Fibroblast of lung (primary cell): ENCODE measurements at places on chromosomes 6 and 20. TPM values are rescaled to one million over a fixed set of nuclear protein-coding genes. Genes with fewer than 3 reads are reported as not detected.
A peak's percentile ranks its signal among the peaks of the same experiment; 100 is the strongest.

Gene RIPOR2
- 0.51 and 3.6 TPM in 2 replicates for total RNA-seq

Gene DEFB110
- not detected in 2 replicates for total RNA-seq

Gene RAB32
- 114 and 131 TPM in 2 replicates for total RNA-seq

Gene CDSN
- total RNA-seq = not detected in 2 replicates

Gene TOX2
- total RNA-seq = 4.4 and 5.9 TPM in 2 replicates

Gene SIM1
- total RNA-seq = not detected in 2 replicates

Gene RFX6
- total RNA-seq = not detected in 2 replicates

Gene ATG5
- 63.4 and 64.7 TPM in 2 replicates for total RNA-seq

Gene ENPP3
- 0.17 and 0.26 TPM in 2 replicates for total RNA-seq

DNA sequence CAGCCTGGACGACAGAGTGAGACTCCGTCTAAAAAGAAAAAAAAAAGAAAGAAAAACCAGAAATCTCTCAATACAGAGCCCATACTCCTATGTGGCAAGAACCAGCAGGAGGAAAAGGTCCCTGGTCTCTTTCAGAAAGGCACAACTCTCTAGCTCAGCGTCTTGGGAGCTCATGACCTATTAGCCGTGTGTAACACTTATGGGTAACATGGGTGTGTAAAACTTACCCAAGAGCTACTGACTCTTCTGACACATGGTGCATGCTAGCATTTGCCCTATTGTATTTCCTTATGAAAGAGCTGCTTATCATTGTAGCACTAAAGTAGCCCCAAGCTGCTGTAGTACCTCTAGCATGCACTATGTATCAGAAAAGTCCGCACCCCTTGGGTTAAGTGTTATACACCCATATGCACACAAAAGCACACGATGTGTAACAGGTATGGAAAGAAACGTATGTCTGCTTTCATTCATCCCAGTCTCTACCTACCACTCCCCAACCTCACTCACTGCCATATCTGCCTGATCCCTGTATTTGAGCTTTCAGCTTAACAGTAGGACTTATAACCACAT, 85.4 kb downstream of the ZMYND8 start:
- H3K4me1 ChIP-seq = peaks cover 10% of the 10 kb centered on the region
- H3K27ac ChIP-seq = no peak overlapping the region
- peaks cover 5% of the 10 kb centered on the region for H3K36me3 ChIP-seq

- H3K4me1 ChIP-seq = no peaks in the 10 kb centered on the region
- peaks cover 5% of the 10 kb centered on the region for H3K27me3 ChIP-seq
- no peak overlapping the region for H3K27ac ChIP-seq
- no peak overlapping the region for H3K4me3 ChIP-seq
These were observed 35.8 kb upstream of the YWHAB start for GRCh38 chr20:44849703-44850102.

- H3K4me3 ChIP-seq = no peak overlapping the region
These were observed 489.1 kb downstream of the PREX1 start for GRCh38 chr20:48338717-48339116.

DNA sequence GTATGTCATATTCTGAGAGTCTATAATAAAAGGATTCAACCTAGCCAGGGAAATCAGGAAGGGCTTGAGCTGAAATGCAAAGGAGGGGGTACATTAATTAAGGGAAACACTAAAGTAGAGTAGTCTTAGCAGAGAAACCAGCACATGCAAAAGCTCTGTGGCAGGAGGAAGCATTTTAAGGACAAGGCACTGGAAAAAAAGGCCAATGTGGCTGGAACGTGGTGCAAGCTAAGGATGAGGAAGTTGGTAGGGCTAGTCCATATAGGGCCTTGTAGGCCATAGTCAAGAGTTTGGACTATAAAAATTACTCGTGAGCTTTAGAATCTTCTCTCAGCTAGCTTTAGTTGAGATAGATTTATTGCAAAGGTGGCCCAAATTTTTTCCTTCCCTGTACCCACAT, 75.2 kb upstream of the TOP1 start:
- H3K27ac ChIP-seq = no peak overlapping the region
- no peaks in the 10 kb centered on the region for H3K36me3 ChIP-seq
- no peaks in the 10 kb centered on the region for H3K27me3 ChIP-seq
- no peak for DNase-seq

GRCh38 chr6:69887026-69887425, 20.7 kb downstream of the COL19A1 start:
- H3K4me3 ChIP-seq = no peak overlapping the region
- no peak for DNase-seq
- H3K4me1 ChIP-seq = no peaks in the 10 kb centered on the region
- H3K27me3 ChIP-seq = no peaks in the 10 kb centered on the region
- no peaks in the 10 kb centered on the region for H3K36me3 ChIP-seq

GRCh38 chr6:151652325-151652724, 155.2 kb upstream of the ESR1 start:
- no peaks in the 10 kb centered on the region for H3K36me3 ChIP-seq
- no peaks in the 10 kb centered on the region for H3K4me1 ChIP-seq
- no peak overlapping the region for H3K27ac ChIP-seq
- no peaks in the 10 kb centered on the region for H3K27me3 ChIP-seq
- no peak for DNase-seq

GRCh38 chr6:35916056-35916455, 4.8 kb downstream of the SRPK1 start:
- no peak overlapping the region for H3K4me3 ChIP-seq
- H3K36me3 ChIP-seq = no peaks in the 10 kb centered on the region
- H3K27me3 ChIP-seq = no peaks in the 10 kb centered on the region
- no peaks in the 10 kb centered on the region for H3K4me1 ChIP-seq
- DNase-seq = no peak

DNA sequence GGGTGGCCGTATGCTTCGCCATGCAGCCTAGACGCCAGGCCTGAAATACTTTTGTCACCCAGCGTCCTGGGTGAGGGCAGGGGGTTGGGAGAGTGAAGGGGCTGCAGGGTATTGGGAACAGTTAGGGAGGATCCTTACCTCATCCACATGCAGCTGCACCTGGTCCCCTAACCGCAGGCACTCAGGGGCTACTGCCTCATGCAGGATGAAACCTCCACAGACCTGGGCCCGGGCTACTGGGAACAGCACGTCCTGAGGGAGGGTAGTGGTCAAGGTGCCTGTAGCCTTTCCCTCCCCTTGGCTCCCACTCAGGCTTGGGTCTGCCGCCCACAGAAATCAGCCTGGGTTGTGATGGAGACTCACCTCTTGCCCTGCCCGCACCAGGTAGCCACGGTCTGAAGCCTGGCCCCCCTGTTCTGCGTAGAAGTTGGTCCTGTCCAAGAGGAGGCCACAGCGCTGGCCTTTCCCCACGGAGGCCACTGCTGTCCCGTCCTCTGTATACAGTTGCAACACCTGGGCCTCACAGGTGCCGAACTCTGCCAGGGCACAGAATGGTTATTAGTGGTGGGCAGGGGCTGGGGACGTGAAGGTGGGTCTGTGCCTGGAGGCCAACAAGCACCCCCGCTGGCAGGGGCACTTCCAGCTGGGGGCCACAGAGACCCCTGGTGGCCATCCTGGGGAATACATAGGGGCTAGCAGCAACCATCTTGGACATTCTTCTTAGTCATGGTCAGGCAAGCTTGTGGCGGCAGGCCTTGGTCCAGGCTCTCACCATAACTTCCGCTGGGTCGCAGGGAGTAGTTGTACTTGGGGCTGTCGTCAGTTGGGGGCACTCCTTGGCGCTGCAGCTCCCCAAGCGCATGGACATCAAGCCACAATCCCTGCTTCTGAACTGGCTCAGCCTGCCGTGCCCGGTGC, 8.6 kb downstream of the AARS2 start:
- H3K27me3 ChIP-seq = no peaks in the 10 kb centered on the region
- peaks cover 1% of the 10 kb centered on the region for H3K4me1 ChIP-seq
- H3K36me3 ChIP-seq = peaks cover 35% of the 10 kb centered on the region
- H3K4me3 ChIP-seq = no peak overlapping the region
- H3K27ac ChIP-seq = no peak overlapping the region

GRCh38 chr6:15879371-15880261, 216.8 kb upstream of the DTNBP1 start:
- no peak overlapping the region for H3K27ac ChIP-seq
- DNase-seq = peak; percentile 83
- H3K4me3 ChIP-seq = no peak overlapping the region
- peaks cover 5% of the 10 kb centered on the region for H3K4me1 ChIP-seq
- H3K36me3 ChIP-seq = no peaks in the 10 kb centered on the region

DNA sequence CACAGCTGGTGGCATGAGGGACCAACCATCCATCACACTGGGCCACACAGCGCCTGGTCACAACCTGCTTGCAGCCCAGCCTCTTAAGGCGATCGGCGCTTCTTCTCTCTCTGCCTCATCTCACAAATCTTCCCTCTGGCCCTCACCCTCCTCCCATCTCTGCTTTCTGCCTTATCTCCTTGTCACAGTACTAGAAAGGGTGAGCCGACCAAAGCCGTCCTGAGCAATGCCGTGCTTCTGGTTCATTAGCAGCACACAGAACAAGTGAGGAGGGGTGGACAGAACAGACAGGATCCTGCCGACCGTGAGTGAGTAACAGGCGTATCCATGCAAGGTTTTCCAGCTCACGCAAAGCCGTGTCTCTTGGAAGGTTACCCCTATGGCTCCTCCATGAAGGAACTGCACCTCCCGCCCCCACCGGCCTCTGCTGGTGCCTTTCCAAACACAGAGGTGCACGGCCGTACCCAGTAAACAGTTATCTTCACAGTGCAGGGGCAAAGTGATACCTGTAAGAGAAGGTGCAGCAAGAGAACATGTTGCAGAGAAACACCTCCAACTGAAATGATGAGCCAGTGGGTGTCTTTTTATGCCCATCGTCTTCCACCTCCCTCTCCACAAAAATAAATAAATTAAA, 331.7 kb downstream of the FARS2 start:
- no peak for DNase-seq
- H3K4me3 ChIP-seq = no peak overlapping the region
- H3K4me1 ChIP-seq = no peaks in the 10 kb centered on the region

DNA sequence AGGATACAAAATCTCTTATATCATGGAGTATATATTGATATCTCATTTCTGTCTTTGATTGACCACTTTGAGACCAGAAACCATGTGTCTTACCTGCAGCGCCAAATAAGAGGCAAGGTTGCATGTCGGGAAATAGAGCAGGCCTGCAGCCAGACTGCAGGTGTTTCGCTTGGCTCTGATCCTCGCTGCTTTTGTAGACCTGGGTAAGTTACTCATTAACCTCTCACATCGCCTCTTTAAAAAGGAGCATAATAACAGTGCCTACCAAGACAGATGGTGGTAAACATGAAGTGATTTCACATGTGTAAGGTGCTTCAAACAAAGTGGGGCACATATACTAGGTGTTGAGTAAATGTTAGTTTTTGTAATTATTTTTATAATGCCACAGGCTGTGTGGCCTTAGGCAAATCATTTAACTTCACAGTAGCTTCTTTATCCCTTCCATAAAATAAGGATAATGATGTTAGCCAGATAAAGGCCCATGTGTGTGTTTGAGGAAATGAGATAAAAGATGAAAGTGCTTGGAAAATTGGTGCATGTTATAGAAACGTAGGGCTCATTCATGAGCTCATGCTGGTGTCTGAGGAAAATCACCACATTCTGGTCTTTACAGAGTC, 248.8 kb upstream of the MAP3K7 start:
- no peaks in the 10 kb centered on the region for H3K4me1 ChIP-seq
- H3K27me3 ChIP-seq = no peaks in the 10 kb centered on the region
- DNase-seq = no peak
- H3K4me3 ChIP-seq = no peak overlapping the region
- no peak overlapping the region for H3K27ac ChIP-seq

- no peak overlapping the region for H3K4me3 ChIP-seq
- no peaks in the 10 kb centered on the region for H3K27me3 ChIP-seq
- H3K27ac ChIP-seq = no peak overlapping the region
- no peaks in the 10 kb centered on the region for H3K36me3 ChIP-seq
These were observed 24.9 kb upstream of the SULF2 start for GRCh38 chr20:47810116-47810677.

GRCh38 chr6:131510094-131510493, 62.9 kb upstream of the ARG1 start:
- H3K4me3 ChIP-seq = no peak overlapping the region
- DNase-seq = no peak
- H3K4me1 ChIP-seq = no peaks in the 10 kb centered on the region
- no peak overlapping the region for H3K27ac ChIP-seq
- no peaks in the 10 kb centered on the region for H3K36me3 ChIP-seq

DNA sequence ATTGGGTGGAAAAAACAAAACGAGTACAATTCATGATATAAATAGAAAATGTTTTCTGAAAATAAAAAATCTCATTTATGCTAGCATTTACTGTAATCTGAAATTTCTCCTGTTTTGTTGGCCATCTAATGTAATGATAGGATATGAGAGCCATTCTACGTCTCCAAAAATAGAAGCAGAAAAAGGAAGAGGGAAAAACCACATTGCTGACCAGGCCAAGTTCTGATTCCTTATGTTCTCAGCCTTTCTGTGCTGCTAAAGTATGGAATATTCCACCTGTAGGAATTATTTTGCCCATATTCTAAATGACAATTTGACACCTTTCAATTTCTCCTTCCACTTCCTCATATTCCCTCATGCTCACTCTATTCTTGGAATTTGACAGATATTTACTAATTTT, 110.2 kb downstream of the TBXT start:
- H3K4me1 ChIP-seq = no peaks in the 10 kb centered on the region
- no peaks in the 10 kb centered on the region for H3K27me3 ChIP-seq
- H3K27ac ChIP-seq = no peak overlapping the region
- no peaks in the 10 kb centered on the region for H3K36me3 ChIP-seq

- H3K4me3 ChIP-seq = no peak overlapping the region
- DNase-seq = peak; percentile 41
- H3K27ac ChIP-seq = no peak overlapping the region
- H3K27me3 ChIP-seq = no peaks in the 10 kb centered on the region
These were observed 348.1 kb downstream of the THBS2 start for GRCh38 chr6:168905451-168906090.

- no peaks in the 10 kb centered on the region for H3K27me3 ChIP-seq
- no peak for DNase-seq
- no peaks in the 10 kb centered on the region for H3K36me3 ChIP-seq
- H3K27ac ChIP-seq = no peak overlapping the region
These were observed 523.6 kb upstream of the RNF217 start for GRCh38 chr6:124438546-124439065.

DNA sequence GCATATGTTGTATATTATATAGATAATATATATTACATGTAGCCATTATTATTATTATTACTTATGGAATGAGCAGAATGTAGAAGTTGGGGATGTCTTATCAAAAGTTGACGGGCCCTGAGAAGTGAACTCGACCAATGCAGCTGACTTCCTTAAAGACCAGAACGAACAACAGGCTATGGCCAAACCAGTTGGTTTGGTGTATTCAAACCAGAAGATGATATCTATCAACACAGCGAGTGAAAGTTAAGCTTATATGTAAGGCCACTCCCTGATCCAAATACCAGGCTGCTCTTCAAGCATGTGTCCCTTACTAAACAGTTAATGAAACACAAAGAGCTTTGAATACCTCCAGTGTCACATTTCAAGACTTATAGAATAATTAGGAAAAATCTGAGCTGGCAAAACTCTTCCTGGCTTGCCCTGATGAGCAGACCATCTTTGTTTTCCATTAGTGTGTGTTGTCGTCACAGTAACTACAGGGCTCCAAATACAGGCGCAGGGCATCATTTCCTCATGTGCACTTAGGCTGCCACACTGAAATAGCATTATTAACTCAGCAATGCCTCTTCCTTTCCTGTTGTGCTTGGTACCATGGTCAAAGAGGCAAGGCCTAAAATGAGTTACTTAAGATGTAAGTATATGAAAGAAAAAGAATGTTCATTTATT, 6.6 kb downstream of the FILIP1 start:
- no peak overlapping the region for H3K27ac ChIP-seq
- no peak overlapping the region for H3K4me3 ChIP-seq
- H3K36me3 ChIP-seq = no peaks in the 10 kb centered on the region
- H3K4me1 ChIP-seq = no peaks in the 10 kb centered on the region

GRCh38 chr6:130229645-130230044, 6.9 kb upstream of the SAMD3 start:
- no peak overlapping the region for H3K4me3 ChIP-seq
- H3K4me1 ChIP-seq = no peaks in the 10 kb centered on the region
- no peaks in the 10 kb centered on the region for H3K27me3 ChIP-seq
- DNase-seq = no peak
- H3K36me3 ChIP-seq = no peaks in the 10 kb centered on the region
